NCI-H2081 (cell line): ENCODE measurements at places on chromosomes 16 and 17.

DNA sequence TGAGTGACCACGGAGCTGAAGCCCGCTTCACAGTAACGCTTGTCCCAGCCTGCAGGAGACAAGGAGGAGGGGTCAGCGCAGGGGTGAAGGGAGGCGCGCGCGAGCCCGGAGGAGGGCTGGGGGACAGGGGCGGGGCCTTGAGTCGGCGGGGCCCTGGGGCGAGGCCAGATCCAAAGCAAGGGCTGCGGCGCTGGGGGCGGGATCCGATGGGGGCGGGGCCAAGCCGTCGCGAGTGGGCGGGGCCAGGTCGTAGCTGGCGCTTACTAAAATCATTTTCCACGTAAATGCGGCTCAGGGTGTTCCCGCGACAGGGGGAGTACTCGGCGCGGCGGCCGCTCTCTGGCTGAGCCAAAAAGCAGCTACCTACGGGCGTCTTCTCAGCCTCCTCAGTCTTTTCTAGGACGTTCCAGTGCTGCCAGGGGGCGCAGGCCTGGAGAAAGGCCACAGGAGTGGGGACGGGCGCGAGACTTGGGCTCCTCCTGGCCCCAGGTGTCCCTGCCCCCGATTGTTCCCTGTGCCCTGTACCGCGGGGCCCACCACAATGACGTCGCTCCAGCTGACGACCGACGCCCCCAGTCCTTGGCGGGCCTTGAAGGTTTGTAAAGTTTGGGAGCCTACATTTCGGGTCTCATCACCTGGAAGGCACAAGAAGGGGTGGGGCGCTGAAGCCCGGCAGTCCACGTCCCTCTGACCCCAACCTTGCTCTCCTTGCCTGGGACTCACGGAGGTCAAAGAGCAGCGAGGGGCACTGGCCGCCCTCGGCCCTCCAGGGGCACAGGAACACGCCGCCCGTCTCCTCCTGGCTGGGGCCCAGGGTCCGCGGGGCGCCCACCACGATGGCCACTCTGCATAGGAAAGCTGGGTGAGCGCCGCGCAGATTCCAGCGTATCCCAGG lies 3.9 kb downstream of the ITGA2B start:
- DNase-seq: peak; percentile 79

GRCh38 chr17:73588891-73589290 lies 55.4 kb downstream of the SDK2 start:
- DNase-seq: peak; percentile 45

- DNase-seq: no peak
Measured at GRCh38 chr16:87689956-87690465, 75.8 kb downstream of the KLHDC4 start.

- DNase-seq: no peak
Measured at GRCh38 chr16:29675811-29676643, 3.0 kb upstream of the QPRT start.

DNA sequence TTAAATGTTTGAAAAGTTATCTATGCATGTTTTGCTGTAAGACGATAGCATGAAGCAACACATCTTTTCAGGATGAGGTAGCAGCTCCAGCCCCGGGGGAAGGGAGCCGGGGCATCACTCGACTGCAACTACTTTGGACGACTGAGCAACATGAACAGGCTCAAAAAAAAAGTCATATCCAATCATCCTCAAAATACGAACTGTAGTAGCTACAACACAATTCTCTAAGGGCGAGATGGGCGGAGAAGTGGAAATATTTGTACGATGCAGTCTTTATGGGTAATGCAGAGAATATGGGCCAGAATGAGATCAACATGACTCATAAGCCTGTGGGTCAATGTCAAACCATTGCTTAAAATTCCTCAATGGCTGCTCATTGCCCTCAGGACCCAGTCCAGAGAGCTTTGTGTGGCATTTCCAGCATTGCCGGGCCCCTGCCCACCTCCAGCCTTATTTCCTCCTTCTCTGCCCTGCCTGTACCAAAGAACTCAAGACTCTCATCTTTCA lies 17.7 kb upstream of the SMURF2 start:
- DNase-seq: no peak

GRCh38 chr16:12078405-12079280 lies 102.1 kb downstream of the SNX29 start:
- no peak for DNase-seq

DNA sequence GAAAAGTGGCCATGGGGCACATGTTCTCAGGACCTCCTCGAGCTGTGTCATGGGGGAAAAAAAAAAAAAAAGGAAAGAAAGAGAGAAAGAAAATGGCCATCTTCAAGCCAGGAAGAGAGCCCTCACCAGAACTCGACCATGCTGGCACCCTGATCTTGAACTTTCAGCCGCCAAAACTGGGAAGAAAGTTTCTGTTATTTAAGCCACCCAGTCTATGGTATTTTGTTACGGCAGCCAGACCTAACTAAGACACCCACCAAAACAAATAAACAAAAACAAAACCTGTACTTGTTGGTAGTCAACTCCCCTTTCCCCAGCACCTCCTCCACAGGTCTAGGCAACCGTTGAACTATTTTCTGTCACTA lies 26.1 kb upstream of the SLC13A2 start:
- DNase-seq: no peak

- DNase-seq: peak; percentile 12
Measured at GRCh38 chr16:83899272-83899897, 470 bp downstream of the MLYCD start.
